ENCODE measurements at places on chromosomes 3 and 15.
A peak's percentile ranks its signal among the peaks of the same experiment; 100 is the strongest.

DNA sequence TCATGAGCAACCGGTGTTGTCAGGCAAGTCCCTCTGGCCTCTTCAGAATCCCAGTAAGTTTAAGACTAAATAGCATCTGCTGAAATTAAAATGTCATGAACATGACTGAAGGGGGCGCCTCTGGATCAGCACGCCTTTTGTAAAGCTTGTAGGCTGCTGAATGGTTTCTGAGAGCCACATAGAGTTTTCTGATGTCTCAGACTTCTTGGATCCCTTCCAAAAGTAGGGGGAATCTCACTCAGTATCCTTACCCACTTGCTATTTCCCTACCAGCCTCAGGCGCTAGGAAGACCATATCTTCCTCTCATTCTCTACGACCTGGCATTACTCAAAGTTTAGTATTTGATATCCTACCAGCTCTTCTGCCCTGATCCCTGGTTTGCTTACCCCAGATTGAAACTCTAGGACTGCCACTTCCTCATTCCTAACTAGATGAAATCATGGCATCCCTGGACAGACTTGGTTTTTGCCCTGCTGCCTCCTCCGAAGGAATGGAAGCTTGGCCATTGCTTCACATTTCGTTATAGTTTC, 62.7 kb upstream of the CD47 start:
- peak; percentile 77 for DNase-seq

DNA sequence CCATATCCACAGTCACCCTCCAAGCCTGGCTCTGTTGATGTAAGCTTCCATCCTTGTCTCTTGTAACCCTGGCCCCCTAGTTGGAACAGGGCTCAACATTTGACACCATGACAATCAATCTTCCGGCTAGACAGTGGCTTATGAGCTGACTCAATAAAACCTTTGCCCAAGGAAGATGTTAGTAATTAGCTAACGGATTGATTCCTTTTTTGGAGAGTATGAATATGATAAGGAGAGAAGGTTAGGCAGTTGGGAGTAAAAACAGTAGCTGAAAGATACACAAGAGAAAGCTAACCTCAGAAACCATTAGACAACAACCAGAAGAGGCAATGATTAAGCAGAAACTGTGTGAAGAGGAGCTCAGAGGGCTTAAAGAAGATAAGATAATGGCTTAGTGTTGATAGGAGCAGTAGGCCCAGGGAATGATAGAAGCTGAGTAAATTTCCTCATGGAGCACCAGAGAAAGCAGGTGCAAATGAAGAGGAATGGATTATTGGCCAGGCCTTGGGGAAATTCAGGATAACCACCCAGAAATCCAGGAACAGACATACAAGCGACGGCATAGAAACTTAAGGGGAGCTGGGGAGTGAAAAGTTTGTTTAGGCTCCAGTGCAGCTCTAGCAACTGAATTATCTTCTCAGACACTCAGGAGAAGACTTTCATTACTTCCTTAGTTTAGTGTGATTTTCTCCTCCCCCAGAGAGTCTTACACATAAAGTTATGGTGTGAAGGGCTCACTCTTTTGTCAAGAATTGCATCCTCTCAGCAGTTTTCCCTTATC, 7.8 kb upstream of the RFX7 start:
- DNase-seq: no peak

- DNase-seq: no peak
Observed at GRCh38 chr3:158330870-158331269, 221.0 kb downstream of the RSRC1 start.

GRCh38 chr3:138203938-138204337, 16.8 kb downstream of the ARMC8 start:
- DNase-seq: no peak

DNA sequence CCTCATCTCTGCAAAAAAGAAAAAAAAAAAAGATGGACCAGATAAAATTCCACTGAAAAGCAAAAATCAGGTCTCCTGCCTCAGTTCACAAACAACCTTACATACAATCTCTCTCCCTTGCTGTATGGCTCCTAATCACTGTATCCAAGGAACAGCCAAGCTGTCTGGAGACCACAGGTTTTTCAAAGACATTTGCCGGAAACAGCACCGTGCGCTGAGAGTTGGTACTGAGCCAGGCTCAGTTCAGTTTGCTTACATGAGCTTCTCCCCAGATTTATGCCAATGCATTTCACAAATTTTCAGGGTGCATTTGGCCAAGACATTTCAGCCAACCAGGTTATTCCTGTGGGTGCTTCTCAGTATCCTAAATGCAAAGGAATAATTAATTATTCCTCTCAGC, 4.1 kb downstream of the ACP3 start:
- no peak for DNase-seq

- peak; percentile 86 for DNase-seq
Observed at GRCh38 chr3:141454906-141455602, 31.8 kb upstream of the RASA2 start.

DNA sequence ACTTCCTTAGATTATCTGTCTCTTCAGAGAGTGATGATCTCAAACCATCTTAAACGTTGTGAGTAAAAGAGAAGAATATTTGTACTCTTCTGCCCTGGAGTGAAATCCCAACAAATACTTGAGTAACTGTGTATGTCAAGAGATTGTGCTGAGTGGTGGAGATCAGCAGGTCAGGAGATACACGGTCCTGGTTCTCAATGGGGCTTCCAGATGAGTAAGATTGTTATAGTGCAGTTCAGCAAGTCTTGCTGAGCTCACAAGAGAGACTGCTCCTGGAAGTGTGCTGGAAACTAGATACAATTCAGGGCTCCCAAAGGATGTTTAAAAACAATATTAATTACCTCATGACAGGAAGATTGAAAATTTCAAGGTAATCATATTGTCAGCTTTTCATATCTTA, 184.3 kb downstream of the AKAP13 start:
- no peak for DNase-seq

DNA sequence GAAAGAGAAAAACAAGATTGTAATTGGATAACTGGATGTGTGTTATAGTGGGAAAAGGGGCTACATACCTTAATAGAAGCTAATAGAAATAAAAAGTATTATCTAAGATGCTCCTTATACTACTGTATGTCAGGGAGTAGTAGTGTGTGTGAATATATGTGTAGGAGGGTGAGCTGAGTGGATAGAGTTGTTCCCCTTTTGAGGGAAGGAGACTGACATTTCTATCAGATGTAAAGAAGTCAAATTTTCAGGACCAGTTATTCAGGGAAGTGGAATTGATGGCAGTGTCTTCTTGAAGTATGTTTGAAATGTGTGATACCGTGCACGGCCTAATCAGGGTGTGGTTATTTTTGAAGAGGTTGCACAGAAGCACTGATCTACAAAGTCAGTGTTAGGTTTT, 49.1 kb downstream of the PCOLCE2 start:
- no peak for DNase-seq

DNA sequence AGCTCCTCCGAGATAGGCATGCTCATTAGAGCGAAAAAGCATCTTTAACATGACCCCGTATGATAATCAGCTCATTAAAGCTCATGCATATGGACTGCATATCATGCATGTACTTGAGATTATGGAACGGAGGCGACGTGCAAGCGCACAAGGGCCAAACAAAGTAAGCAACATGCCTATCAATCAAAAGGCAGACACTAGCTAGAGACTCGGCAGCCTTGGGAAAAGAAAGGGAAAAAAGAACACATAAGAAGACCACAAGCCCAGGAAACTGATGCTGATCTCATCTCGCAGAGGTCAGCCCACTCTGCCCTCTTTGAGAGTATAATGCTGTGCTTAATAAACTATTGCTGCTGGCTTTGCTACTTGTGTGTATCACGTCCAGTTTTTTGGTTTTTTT, 2.6 kb upstream of the ACOX2 start:
- DNase-seq: no peak

GRCh38 chr15:79623488-79623887, 191.4 kb downstream of the MINAR1 start:
- DNase-seq: no peak

DNA sequence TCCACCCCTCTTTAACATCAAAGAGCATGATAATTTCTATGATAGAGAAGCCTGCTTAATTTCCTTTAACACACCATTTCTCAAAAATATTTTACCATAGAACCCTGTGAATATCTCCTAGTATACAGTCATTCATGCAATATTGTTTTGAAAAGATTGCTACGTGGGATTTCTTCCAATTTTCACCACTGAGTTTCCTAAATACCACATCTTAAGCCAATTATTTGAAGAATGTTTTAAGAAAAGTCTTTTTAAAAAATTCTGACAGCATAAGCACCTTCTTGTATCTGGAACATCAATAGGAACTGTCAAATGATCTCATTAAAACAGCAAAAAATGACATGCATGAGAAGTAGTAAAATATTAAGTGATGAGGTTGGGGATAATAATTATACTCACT, 1126.7 kb downstream of the TUSC7 start:
- no peak for DNase-seq

DNA sequence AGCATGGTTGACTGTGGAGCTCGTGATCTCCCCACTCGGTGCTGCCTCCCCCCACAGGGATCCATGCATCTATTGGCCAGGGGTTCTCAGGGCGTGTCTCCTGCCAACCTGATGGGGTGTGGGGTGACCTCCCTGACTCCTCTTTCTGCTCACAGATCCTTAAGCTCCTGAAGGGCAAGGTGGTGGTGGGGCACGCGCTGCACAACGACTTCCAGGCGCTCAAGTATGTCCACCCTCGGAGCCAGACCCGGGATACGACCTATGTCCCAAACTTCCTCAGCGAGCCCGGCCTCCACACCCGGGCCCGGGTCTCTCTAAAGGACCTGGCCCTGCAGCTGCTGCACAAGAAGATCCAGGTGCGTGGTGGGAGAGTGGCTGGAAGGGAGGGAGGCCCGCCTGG, 7.9 kb downstream of the AEN start:
- DNase-seq: no peak

DNA sequence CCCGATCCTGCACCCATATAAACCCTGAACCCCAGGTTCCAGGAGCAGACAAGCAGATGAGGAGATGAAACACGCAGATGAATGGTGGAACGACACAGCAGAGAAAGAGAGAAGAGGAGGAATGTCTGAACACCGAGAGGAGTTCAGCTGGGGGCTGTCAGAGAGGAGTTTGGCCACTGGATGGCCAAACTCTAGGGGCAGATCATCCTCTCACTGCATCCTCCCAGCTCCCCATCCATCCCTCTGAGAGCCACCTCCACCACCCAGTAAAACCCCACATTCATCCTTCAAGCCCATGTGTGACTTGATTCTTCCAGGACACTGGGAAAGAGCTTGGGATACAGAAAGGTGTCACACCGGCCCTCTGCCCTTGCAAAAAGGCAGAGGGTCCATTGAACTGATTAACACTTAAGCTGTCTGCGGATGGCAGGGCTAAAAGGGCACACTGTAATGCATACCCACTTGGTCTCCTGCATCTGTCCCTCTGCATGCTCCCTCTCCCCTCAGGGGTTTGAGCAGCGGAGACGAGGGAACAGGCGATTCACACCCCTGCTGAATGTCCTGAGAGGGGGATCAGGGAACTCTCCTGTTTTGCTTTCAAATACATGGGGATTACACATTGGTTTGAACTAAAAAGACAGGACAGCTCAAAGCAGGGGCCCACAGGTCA, 53.8 kb downstream of the TMED3 start:
- no peak for DNase-seq

GRCh38 chr15:35753486-35753885, 207.5 kb upstream of the DPH6 start:
- DNase-seq: no peak

DNA sequence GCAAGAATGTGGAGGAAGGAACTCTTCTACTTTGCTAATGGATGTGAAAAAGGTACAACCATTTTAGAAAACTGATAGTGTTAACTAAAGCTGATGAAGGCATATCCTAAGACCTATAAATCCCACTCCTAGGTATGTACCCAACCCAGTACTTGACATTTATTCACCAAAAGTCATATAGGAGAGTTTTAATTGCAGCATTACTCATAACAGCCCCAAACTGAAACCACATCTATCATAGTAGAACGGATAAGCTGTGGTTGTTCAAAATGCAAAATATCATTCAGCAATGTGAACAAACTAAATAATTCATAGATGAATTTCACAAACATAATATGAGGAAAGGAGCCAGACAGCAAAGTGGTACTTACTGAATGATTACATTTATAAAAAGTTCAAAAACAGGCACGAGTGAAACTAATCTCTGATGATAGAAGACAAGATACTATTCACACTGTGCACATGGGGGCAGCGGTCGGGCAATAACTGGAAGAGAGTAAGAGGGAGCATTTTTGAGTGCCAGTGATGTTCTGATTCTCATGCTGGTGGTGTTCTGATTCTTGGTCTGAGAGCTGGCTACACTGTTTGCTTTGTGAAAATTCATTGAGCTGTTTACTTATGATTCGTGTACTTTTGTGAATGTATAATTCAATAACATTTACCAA, 34.3 kb downstream of the GOLIM4 start:
- DNase-seq: no peak

- no peak for DNase-seq
Observed at GRCh38 chr3:120212505-120212904, 72.5 kb downstream of the GPR156 start.

DNA sequence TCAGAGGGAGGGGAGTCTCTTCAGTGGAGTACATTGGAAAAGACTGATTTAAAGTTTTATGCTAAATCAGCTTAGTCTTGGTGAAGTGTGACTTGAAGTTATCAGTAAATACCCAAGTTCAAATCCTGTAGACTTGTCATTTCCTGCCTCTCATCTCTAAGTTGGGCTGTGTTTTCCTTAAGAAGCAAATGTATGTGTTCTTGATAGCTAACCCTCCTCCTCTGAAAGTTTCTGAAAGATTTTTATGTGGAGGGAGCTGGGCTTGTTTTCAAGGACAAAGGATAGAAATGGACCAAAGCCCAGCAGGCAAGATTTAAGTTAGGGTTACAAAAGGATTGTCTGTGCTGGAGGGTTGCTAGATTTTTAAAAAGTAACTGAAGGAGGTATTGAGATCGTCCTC, 4.2 kb downstream of the MAPKBP1 start:
- DNase-seq: no peak

GRCh38 chr3:125431391-125431790, 56.3 kb upstream of the ZNF148 start:
- DNase-seq: no peak

DNA sequence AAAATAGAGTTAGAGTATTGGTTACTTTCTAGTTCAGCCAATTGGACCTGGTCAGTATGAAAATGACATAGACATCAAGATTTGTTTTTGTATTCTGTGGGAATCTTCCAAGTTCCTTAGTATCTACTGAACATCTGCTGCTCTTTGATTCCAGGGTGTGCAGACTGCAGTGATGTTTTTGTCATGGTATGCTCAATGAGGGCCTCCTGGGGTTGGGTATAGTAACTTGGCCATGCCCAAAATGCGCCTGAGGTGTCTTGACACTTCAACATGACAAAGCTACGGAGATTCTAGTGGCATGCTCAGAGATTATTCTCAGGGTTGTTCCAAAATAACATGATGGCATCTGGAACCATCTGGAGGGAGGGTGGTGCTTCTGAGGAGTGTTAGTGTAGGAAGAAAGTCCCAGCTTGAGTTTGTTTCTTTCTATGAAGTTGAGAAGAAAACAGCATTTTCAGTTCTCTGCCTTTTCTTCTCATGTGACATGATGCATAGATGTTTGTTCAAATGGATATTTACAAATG, 313.5 kb upstream of the TBL1XR1 start:
- DNase-seq: peak; percentile 19

GRCh38 chr3:12995389-12996180, 77.6 kb downstream of the IQSEC1 start:
- no peak for DNase-seq

GRCh38 chr15:32834156-32834555, 116.4 kb downstream of the GREM1 start:
- no peak for DNase-seq

Data from NCI-H446 (cell line).